Left kidney (tissue), 8 donors: ENCODE measurements at places on chromosomes 4 and X. TPM values are rescaled to one million over a fixed set of nuclear protein-coding genes. Genes with fewer than 3 reads are reported as not detected.

DNA sequence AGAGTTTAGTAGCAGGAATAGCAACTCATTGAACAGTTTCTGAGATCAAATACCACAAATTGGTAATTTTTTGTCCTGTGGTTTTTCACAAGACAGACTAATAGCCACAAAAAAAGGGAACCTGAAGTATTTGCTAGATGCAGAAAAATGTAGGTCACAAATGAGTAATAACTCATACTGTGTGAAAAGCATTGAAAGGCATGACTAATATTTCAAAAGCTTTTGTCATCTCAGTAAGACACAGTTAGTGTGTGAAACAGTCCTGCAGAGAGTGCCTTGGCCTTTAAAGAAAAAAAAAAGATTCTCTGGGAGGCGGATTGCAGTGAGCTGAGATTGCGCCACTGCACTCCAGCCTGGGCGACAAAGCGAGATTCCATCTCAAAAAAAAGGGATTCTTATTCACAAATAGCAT is 31.4 kb upstream of the SLC25A31 start:
- DNase-seq = no peak

GRCh38 chr4:102687982-102688433 is 72.8 kb downstream of the MANBA start:
- no peak for DNase-seq

DNA sequence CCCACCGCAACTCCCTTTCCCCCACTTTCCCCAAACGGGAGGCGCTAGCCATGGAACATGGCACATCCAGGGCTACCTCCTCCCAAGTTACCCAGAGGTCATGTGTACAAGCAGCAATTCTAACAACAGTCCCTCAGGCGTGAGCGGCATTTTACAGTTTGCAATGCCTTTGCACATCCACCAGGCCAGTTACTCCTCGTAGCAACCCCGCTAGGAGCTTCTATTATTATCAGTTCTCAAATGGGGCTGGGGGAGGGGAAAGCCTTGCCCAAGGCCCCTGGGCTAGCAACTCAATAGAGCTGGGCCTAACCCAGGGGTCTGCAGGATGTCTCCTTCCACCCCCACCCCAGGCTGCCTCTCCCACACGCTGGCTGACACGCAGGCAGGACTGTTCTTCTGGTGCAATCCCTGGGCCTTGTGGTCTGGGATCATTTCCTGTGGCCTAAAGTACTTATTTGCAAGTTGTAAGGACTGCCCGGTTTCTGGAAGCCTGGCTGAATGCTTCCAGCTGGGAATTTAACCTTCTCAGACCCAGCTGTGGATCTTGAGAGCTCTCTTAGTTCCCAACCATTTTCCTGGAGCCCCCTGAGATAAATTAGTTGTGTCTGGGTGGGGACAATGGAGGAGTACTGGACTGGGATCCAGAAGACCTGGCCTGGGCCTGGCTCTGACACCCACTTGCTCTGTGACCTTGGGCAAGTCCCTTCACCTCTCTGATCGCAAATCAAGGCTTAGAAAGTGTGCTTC is 27.7 kb downstream of the PJA1 start:
- DNase-seq = peak; percentile 55

COX7B gene
- 311 TPM for polyA plus RNA-seq

SCARB2 gene
- polyA plus RNA-seq = 173 TPM

ADAMTS3 gene
- polyA plus RNA-seq = 15.7 TPM
